BJ (cell line): ENCODE measurements at places on chromosomes 2 and 18. TPM values are rescaled to one million over a fixed set of nuclear protein-coding genes. Genes with fewer than 3 reads are reported as not detected.

Gene PFN4
- polyA plus RNA-seq: 0.40 and 0.65 TPM in 2 replicates

Gene APLF
- 1.2 and 3.0 TPM in 2 replicates for polyA plus RNA-seq

Gene MAP4K4
- polyA plus RNA-seq: 53.5 and 73.4 TPM in 2 replicates

Gene MC5R
- not detected in 2 replicates for polyA plus RNA-seq

Gene TWSG1
- polyA plus RNA-seq: 127 and 167 TPM in 2 replicates

Gene BIN1
- 27.7 and 37.6 TPM in 2 replicates for polyA plus RNA-seq

Gene GALNT3
- polyA plus RNA-seq: 2.4 and 5.4 TPM in 2 replicates

Gene CDK15
- polyA plus RNA-seq: 8.2 and 11.4 TPM in 2 replicates

Gene KRTCAP3
- polyA plus RNA-seq: 0.44 and 0.47 TPM in 2 replicates

Gene RMDN2
- 3.4 and 5.9 TPM in 2 replicates for polyA plus RNA-seq

Gene CABYR
- polyA plus RNA-seq: 11.7 and 12.9 TPM in 2 replicates

Gene PAX8
- polyA plus RNA-seq: 1.1 and 1.6 TPM in 2 replicates

Gene CCDC121
- polyA plus RNA-seq: 0.58 and 0.86 TPM in 2 replicates
